Fibroblast of skin of abdomen (primary cell): ENCODE measurements at places on chromosomes 3 and 15.

DNA sequence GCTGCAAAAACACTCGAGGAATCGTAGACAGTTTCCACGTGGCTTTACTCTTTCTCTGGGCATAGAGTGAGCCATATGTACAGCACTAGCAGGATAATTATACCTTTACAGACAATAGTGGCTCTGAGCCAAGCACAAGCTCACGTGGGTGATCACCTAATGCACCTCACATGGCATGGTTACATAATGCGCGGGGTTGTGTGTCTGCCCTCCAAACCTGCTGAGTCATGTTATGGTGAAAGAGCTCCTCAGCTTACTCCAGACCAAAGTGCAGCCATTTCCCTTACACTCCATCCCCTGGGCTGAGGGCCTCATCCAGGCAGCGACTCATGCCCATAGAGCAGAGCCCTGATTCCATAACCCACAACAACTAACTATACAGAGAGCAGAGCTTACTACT, 1458.4 kb upstream of the CADM2 start:
- peak; percentile 1 for DNase-seq

DNA sequence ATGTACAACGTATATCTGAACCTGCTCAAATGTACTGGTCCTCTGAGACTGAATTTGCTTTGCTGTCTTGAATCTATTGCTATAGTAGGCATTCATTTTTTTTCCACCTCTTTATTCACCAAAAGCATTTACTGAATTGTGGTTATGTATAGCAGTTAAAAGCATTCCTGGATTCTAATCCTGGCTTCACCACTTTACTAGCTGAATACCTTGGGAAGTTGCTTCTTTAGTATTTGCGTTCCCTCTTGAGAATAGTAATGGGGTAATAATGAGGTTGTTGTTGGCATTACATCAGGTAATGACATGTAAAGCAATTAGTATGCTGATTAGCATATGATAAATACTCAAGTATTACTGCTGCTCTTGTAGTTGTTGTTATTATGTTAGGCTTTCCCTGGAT, 29.1 kb downstream of the MEF2A start:
- DNase-seq = no peak

GRCh38 chr3:42690191-42690590, 4.9 kb downstream of the KLHL40 start:
- DNase-seq = no peak

DNA sequence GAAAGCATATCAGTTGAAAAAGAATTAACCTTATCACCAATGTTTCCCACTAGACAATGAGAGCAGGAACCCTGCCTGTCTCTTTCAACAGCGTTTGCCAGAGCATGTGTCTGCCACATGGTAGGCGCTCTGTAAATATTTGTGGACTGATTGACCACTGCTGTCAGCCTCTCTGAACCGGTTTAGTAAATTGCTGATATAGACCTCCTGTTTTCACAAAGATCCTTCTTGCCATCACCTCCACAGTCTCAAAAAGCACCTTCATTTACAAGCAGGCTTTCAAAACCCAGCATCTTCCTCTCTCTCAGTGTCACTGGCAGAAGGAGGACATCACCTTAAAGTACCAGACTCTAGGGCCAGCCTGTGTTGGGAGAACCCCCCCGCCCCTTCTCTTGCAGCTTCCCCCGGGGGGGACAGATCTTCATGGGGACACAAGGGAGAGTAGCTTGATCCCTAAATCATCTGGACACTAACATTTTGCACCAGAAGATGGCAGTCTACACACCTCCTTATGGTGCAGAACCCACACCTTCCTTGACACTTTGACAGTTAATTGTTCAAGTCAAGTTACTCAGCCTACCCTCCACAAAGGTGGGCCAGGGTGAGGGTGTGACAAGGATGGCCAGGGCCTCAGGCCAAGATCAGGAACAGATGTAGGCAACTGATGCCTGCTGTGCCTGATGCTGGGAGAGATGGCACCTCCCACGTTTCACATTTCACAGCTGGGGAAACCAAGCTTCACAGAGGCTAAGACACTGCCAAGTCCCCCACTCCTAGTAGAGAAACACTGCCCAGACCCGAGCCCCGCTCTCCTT, 37.8 kb upstream of the USP3 start:
- peak; percentile 50 for DNase-seq

GRCh38 chr15:75840659-75841058, 2.6 kb upstream of the UBE2Q2 start:
- DNase-seq = peak; percentile 69

- no peak for DNase-seq
These were observed 10.9 kb downstream of the ZNF35 start for GRCh38 chr3:44659434-44659833.

- no peak for DNase-seq
These were observed 353.3 kb upstream of the ARHGEF26 start for GRCh38 chr3:153767601-153768560.

DNA sequence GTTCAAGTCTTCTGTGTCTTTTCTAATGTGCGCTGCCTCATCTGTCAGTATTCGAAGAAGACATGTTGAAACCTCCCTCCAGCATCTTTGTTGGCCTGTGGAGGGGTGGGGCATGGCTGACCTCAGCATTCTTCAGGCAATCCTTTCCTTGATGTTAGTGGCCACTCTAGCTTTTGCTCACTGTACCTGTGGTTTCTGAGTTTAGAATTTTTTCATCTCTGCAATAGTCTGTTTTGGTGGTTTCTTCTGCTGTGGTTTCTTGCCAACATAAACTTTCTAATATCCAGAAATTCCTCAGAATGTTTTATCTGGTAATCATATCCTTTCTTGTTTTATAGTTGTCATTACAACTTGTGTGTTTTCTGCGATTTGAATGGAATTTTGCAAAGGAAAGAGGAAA, 251.3 kb upstream of the NR2E3 start:
- peak; percentile 92 for DNase-seq

- no peak for DNase-seq
These were observed 36.5 kb downstream of the SH3GL3 start for GRCh38 chr15:83483612-83484011.

DNA sequence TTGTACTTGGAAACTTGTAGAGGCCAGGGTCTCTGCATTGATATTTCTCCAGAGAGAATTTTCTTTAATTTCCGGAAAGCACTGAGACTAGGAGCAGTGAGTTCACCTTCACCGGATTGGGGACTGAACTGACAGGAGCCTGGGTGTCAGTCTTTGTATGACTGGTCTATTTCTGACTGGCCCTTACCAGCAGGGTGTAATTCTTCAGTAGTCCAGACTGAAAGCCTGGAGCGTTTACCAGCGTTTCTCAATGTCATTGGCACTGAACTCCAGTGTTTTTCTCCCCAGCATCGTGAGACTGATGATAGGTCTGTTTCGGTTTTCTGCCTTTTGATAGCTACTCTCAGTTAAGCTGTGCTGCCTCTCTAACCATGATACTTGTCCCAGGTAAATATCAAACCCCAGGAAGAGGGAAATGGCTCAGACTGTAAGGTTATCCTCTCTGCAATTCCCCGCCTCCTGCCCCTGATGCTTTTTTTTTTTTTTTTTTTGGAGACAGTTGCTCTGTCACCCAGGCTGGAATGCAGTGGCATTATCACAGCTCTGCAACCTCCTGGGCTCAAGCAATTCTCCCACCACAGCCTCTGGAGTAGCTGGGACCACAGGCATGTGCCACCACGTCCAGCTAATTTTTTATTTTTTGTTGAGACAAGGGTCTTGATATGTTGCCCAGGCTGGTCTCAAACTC, 103.6 kb downstream of the CACNA2D3 start:
- no peak for DNase-seq

DNA sequence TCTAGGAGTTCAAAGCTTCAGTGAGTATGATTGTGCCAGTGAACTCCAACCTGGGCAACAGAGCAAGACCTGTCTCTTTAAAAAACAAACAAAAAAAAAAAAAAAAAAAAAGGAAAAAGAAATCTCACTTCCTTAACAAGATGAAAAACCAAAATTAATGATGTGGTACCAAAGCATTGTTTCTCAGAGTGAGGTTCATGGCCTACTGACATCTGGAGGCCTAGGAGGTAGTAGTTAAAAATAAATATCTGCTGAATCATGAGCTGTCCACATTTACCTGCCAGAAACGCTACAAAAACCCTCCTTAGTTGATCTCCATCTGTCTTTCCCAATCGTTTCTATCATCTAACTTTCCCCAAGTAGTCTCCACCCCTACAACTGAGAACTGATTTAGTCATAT, 51.2 kb downstream of the EPHA6 start:
- DNase-seq = no peak

DNA sequence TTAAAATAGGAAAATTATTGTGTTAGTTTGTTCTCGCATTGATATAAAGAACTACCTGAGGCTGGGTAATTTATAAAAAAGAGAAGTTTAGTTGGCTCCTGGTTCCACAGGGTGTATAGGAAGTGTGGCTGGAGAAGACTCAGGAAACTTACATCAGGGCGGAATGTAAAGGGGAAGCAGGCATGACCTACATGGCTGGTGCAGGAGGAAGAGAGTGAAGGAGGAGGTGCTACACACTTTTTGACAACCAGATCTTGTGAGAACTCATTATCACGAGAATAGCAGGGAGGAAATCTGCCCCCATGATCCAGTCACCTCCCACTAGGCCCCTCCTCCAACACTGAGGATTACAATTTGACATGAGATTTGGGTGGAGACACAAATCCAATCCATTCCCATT, 490.7 kb downstream of the RBMS3 start:
- no peak for DNase-seq

DNA sequence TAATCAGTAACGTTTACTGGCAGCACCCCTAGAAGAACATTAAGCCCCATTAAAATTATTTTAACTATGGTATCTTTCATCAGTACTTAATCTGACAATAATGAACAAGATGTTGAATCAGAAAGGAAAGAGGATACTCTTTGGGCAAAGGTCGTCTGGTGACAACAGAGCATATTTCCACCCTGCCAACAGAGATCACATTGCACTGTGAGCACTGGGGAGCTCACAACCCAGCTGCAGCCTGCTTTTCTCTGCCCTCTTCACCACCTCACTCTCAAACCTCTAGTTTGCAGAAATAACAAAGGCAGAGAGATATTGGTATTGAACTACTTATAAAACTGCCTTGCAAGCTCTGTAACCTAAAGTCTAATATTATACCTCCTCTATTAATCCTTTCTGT, 130.0 kb downstream of the FBN1 start:
- DNase-seq = no peak

GRCh38 chr3:64023187-64023860, at the start of gene PSMD6:
Gene PSMD6 (minus strand): TSS chr3:64023494. CDS start chr3:64023419, 75 bp downstream.
- DNase-seq = peak; percentile 81
